ENCODE measurements at places on chromosomes 11 and 22.

DNA sequence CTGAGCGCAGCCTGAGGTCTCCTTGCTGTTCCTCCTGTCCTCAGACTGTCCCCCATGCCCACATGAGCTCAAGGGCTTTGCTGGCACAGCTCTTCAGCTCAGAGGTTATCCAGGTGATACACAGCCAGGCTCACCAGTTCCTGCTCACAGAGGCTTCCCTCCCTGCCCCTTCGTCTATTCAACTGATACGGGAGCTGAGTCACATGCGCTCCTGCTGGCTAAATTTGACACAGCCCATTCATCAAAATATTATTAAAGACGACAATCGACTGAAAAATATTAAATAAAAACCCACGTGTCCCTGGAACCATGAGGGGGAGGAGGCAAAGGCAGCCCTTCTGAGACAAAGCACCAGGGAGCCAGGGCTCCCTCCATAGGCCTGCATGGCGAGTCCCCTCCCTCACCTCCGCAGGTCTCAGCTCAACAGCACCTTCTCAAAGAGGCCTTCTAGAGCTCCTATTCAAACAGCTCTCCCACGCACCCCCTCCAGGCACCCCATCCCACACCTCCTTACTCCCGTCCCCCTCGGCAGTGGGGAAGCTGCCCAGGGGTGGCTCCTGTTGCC, 40.5 kb downstream of the DUSP8 start:
- no peak for DNase-seq

DNA sequence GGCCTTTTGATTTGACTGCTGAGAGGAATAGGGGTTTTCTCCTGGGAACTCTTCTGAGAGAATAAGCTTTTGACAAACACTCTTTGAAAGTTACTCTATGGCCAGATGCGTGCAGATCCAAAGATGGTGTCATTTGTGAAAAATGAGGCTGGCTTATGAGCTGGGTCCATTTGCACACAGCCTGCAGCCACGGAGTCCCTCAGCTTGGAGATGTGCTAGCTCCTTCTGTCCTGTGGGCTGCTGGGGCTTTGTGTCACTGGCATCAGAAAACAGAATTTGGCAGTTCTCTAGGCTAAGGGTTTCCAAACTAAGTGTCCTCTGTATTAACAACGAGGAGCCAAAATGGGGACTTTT, 702.4 kb downstream of the NTM start:
- DNase-seq = no peak

DNA sequence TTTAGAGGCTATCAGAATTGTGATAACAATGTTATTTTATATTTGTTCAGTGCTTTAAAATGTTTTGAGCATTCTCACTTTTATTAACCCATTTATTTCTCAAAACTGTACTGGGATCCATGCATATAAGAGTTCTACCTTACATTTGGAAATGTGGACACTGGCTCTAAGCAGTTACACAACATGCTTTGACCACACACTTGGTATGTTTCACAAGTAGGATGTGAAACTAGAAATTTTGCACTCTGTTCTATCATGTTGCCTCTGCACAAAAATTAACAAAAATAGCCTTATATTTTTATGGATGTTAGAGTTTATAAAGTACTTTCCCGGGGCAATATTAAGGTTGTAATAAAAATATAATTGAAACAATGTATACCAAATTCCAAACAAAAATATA, 126.9 kb upstream of the CHORDC1 start:
- no peak for DNase-seq

- DNase-seq = no peak
Measured at GRCh38 chr11:47109727-47110246, 66.9 kb downstream of the ARFGAP2 start.

- DNase-seq = no peak
Measured at GRCh38 chr22:41996826-41997225, 1.8 kb upstream of the WBP2NL start.

DNA sequence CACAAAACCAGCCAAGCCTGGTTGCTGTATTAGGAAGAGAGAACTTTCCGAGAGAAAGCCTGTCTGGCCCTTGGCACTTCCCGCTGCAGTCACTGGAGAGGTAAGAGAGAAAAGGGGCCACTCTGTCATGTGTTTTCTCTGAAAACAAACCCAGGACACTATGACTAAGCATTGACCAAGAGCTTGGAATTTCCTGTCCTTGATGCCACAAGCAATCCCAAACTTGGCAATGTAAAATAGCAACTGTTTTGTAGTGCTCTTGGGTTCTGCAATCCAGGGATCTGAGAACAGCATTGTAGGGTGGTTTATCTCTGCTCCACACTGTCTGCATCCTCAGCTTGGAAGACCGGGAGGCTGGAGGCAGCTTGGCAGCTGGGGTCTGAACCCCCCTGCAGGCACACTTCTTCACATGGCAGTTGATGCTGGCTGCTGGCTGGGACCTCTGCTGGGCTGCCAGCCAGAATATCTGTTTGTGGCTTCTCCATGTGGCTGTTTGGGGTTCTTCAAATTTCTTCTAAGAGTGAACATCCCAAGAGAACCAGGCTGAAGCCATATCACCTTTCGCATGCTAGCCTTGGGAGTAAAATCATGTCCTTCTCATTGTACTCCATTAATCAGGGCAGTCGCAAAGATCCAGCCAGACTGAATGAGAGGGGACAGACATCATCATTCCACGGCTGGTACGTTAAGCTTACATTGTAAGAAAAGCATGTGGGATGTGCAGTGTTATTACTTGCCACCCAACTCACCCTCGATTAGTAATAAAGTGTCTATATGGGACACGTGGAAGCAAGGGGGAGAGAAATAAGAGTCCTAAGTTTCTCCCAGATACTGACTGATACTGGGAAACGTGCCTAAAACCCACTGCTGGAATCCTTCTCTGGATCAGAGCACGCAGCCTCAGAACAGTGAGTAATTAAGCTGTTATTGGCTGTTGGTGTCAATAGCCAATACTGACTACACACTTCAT, 537.4 kb upstream of the B3GAT1 start:
- peak; percentile 77 for DNase-seq

DNA sequence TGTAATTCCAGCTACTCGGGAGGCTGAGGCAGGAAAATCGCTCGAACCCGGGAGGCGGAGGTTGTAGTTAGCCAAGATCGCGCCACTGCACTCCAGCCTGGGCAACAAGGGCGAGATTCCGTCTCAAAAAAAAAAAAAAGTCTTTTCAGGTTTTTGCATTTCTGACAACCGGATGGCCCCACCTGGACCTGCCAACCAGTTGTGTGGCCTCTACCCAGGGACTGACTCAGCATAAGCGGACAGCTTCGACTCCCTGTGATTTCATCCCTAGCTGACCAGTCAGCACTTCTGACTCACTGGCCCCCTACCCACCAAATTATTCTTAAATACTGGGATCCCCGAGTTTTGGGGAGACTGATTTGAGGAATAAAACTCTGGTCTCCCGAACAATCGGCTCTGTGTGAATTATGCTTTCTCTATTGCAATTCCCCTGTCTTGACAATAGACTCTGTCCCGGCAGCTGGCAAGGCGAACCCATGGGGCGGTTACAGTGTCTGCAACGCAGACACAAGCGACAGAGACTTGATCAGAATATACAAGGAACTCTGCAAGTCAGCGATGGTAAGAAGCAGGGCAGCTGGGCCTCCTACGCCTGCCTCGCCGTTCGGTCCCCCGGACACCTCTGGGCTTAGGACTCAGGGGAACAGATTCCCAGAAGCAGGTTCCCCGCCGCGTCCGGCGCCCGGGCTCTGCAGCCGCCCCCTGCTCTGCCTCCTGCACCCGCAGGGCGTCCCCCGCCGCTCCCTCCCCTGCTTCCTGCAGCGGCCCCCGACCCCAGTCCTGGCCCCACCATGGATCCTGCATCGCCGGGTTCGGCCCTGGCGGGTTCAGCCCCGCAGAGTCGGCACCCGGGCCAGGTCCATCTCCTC, 741 bp upstream of the TALDO1 start:
- no peak for DNase-seq

DNA sequence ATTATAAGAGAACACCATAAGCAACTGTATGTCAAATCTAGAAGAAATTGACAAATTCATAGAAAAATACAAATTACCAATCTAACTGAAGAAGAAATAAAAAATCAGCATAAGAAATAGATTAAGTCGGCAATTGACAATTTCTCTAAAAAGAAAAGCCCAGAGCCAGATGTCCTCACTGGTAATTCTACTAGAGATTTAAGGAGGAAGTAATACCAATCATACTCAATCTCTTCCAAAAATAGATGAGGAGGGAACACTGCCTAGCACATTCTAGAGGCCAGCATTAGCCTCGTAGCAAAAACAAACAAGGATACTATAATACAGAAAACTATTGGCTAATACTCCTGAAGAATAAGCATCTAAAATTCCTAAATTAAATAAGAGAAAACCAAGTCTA, 40.4 kb upstream of the IGLL5 start:
- DNase-seq = no peak

DNA sequence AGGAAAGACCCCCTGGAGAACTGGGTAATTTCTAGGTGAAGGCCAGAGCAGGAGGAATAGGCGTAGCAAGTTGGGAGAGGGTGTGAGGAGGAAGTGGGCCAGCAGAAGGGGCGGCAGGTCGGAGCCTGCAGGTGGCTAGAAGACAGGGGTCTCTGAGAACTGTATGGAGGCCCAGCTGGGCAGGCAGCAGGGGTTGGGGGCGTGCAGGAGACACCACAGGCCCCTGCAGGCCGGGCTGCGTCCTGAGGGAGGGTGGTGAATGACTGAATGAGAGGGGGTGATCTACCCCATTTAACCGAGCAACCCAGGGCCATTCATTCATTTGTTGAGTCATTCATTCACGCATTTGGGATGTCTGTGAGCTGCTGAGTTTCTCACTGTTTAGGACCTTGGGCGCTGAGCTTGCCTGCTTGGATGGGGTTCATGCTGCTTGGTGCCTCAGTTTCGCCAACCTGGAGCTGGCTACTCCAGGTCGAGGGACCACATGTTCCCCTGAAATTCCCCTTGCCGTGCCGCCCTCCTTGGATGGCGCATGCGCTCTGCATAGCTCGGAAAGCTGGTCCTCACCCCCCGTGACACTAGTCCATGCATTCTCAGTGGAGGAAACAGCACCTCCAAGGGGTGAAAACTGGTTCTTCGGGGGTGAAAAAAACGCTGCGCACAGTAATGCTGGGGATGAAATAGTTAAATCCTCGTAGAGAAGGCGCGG, 15.6 kb downstream of the MPPED1 start:
- no peak for DNase-seq

- DNase-seq = no peak
Measured at GRCh38 chr11:16114978-16115871, 241.1 kb downstream of the SOX6 start.

- no peak for DNase-seq
Measured at GRCh38 chr11:41413843-41414242, 45.6 kb downstream of the LRRC4C start.

DNA sequence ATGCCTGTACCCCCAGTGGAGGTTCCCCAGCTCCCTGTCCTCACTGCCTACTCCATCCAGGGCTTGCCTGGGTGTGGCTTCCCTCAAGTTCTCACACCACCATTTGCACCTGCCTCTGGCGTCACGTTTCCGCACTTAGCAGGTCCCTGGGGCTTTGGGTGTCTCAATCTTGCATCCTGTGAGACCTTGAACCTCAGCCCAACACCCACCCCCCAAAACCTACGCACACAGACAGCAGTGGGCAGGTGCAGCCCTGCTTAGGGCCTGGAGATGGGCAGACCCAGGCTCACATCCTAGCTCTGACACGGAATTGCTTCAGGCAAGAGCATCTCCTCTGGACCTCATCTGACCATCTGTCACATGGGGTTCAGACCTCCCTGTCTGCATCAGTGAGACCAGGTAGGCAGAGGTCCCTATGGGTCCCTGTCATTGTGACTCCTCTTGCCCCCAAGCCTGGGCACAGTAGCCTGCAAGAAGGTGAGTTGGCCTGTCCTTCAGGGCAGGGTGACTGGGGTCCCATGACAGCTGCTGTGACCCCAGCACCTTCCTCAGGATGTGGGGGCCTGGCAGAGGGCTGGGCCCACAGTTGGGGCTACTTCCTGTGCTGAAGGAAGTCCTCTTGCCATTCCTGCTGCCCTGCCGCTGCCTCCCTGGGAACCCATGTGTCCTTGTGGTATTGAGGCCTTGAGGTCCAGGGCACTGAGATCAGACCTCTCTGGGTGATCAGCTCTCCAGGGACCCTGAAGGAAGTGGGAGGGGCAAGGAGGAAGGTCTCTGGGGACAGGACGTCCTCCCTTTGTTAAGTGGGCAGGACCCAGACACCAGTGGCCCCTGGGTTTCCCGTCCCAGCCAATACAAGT, 2.0 kb downstream of the SIPA1 start:
- no peak for DNase-seq

GRCh38 chr11:64638018-64638665, 47.1 kb downstream of the SLC22A12 start:
- no peak for DNase-seq

GRCh38 chr22:46653596-46653995, 33.4 kb downstream of the GRAMD4 start:
- DNase-seq = no peak

Measured in fibroblast of upper back skin (primary cell).